ENCODE measurements at places on chromosomes 1 and 21. TPM values are rescaled to one million over a fixed set of nuclear protein-coding genes. Genes with fewer than 3 reads are reported as not detected.

MRPS21 gene
- 68.2 TPM for total RNA-seq

- no peaks in the 10 kb centered on the region for H3K36me3 ChIP-seq
- no peaks in the 10 kb centered on the region for H3K27me3 ChIP-seq
- DNase-seq = no peak
- no peak overlapping the region for H3K27ac ChIP-seq
- no peak overlapping the region for H3K4me3 ChIP-seq
- H3K4me1 ChIP-seq = no peaks in the 10 kb centered on the region
Observed at GRCh38 chr1:43597721-43598120, 52.2 kb upstream of the KDM4A start.

- no peaks in the 10 kb centered on the region for H3K36me3 ChIP-seq
- no peaks in the 10 kb centered on the region for H3K27me3 ChIP-seq
- H3K4me1 ChIP-seq = no peaks in the 10 kb centered on the region
- no peak overlapping the region for H3K27ac ChIP-seq
- H3K4me3 ChIP-seq = no peak overlapping the region
- DNase-seq = no peak
Observed at GRCh38 chr1:39829791-39830533, 41.3 kb upstream of the BMP8B start.

- DNase-seq = no peak
- H3K27me3 ChIP-seq = no peaks in the 10 kb centered on the region
- no peaks in the 10 kb centered on the region for H3K4me1 ChIP-seq
- no peaks in the 10 kb centered on the region for H3K36me3 ChIP-seq
Observed at GRCh38 chr1:224740685-224741052, 124.6 kb downstream of the CNIH3 start.

DNA sequence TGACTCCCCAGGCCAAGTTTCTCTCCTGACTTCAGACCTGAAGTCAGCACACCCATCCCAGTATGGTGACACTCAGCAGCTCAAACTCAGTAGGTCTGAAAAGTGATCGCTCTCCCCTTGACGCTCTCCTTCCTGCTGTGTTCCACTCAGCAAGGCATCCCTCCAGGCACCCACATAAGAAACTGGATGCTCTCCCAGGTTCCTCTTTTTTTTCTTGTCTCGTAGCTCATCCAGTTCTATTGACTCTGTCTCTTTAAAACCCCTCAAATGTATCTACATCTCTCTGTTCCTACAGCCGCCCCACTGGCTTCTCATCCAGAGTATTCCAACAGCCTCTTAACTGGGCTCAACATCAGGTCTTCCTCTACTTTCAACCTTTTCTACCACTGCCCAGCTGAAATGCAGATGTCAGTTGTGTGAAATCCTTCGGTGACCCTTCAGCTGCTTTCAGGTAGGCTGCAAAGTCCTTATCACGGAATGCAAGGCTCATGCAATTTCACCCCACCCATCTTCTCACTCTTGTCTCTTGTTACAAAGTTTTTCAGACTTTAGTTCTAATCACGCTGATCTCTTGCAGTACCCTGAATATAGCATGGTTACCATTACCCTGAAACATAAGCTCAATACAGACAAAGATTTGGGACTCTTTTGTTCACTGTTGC lies 286.2 kb upstream of the POU3F1 start:
- H3K4me1 ChIP-seq = no peaks in the 10 kb centered on the region
- peaks cover 23% of the 10 kb centered on the region for H3K27me3 ChIP-seq
- H3K27ac ChIP-seq = no peak overlapping the region
- no peak overlapping the region for H3K4me3 ChIP-seq
- DNase-seq = no peak
- H3K36me3 ChIP-seq = no peaks in the 10 kb centered on the region

DNA sequence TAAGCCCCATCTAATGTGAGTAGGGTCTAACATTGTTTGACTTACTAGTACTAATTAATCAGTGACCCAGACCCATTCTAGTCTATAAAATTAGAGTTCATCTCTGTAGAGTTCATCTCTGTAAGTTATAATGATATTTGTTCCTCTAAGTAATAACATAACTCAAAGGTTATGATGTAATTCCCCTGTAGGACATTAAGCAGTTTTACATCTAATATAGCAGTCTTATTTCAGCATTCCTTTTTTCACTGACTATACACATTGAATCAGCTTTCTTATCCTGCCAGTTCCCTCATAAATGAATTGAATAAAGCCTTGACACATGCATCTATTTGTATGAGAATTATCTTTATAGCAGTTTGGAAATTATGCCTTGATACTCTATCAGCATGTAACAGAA lies 90.9 kb downstream of the SH3GLB1 start:
- no peaks in the 10 kb centered on the region for H3K4me1 ChIP-seq
- no peak overlapping the region for H3K4me3 ChIP-seq
- H3K36me3 ChIP-seq = no peaks in the 10 kb centered on the region
- H3K27ac ChIP-seq = no peak overlapping the region
- no peak for DNase-seq

- no peak overlapping the region for H3K27ac ChIP-seq
- H3K27me3 ChIP-seq = no peaks in the 10 kb centered on the region
- H3K36me3 ChIP-seq = no peaks in the 10 kb centered on the region
- H3K4me3 ChIP-seq = no peak overlapping the region
Observed at GRCh38 chr1:232316864-232317263, 313.1 kb downstream of the SIPA1L2 start.
